ENCODE measurements at places on chromosomes 1 and 21.

- no peaks in the 10 kb centered on the region for H3K36me3 ChIP-seq
- H3K4me1 ChIP-seq, result no peaks in the 10 kb centered on the region
- DNase-seq, result peak; percentile 25
- H3K27ac ChIP-seq, result no peak overlapping the region
- no peaks in the 10 kb centered on the region for H3K27me3 ChIP-seq
These were observed 559.3 kb upstream of the ZRANB2 start for GRCh38 chr1:71640116-71640515.

- H3K36me3 ChIP-seq, result no peaks in the 10 kb centered on the region
- no peak overlapping the region for H3K27ac ChIP-seq
- DNase-seq, result peak; percentile 76
- H3K27me3 ChIP-seq, result no peaks in the 10 kb centered on the region
- H3K4me1 ChIP-seq, result peaks cover 3% of the 10 kb centered on the region
These were observed 32.9 kb downstream of the DUSP10 start for GRCh38 chr1:221708987-221709386.

- no peak overlapping the region for H3K4me3 ChIP-seq
- no peak overlapping the region for H3K27ac ChIP-seq
- no peaks in the 10 kb centered on the region for H3K36me3 ChIP-seq
- H3K27me3 ChIP-seq, result no peaks in the 10 kb centered on the region
- DNase-seq, result no peak
These were observed 347.2 kb upstream of the ZRANB2 start for GRCh38 chr1:71428029-71428428.

DNA sequence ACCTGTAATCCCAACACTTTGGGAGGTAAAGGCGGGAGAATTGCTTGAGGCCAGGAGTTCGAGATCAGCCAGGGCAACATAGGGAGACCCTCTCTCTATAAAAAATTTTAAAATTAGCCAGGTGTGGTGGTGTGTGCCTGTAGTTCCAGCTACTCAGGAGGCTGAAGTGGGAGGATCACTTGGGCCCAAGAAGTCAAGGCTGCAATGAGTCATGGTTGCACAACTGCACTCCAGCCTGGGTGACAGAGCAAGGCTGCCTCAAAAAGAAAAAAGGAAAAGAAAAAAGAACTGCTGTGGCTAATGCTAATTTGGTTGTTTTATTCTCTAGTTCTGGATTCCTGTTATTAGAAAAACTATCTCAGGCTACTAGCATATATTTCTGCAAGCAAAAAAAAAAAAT is 29.8 kb downstream of the DBT start:
- H3K4me3 ChIP-seq, result no peak overlapping the region
- H3K27ac ChIP-seq, result no peak overlapping the region
- no peaks in the 10 kb centered on the region for H3K4me1 ChIP-seq
- DNase-seq, result no peak

GRCh38 chr1:7755448-7755847 is 15.6 kb upstream of the VAMP3 start:
- no peaks in the 10 kb centered on the region for H3K36me3 ChIP-seq
- no peaks in the 10 kb centered on the region for H3K4me1 ChIP-seq
- peak; percentile 44 for DNase-seq
- H3K4me3 ChIP-seq, result no peak overlapping the region
- H3K27ac ChIP-seq, result no peak overlapping the region
- no peaks in the 10 kb centered on the region for H3K27me3 ChIP-seq

GRCh38 chr1:178271471-178271870 is 177.6 kb downstream of the RASAL2 start:
- DNase-seq, result no peak
- no peak overlapping the region for H3K27ac ChIP-seq
- no peak overlapping the region for H3K4me3 ChIP-seq
- no peaks in the 10 kb centered on the region for H3K27me3 ChIP-seq
- H3K36me3 ChIP-seq, result no peaks in the 10 kb centered on the region

DNA sequence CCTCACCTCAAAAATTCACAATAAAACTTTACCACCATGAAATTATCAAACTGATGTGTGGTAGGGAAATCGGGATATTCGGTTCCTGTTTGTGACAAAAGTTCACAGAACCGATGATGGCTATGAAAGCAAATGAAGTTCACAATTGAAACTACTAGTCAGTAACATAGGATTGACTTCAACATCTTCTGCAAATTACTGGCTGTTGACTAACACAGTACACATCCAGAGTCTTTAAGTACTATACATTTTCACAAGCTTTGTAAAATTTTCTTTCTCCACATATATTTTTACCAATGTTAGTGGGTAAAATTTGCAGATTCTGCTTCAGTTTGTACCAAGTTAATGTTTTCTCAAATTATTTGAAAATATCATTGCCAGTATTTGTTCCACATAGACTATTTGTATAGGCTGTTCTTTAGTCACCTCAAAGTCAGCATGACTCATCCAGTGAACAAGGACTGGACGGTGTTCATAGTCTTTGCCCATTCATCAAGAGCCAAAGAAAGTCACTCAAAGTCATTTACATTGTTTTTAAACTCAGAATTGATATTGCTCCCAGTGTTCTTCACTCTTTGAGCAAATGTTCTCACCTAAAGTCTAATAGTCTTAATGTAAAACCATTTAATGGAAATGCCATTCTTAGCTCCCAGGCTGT is 213.4 kb downstream of the USP25 start:
- no peak overlapping the region for H3K4me3 ChIP-seq
- no peak for DNase-seq
- H3K36me3 ChIP-seq, result no peaks in the 10 kb centered on the region
- H3K27me3 ChIP-seq, result no peaks in the 10 kb centered on the region
- H3K4me1 ChIP-seq, result no peaks in the 10 kb centered on the region
- H3K27ac ChIP-seq, result no peak overlapping the region

DNA sequence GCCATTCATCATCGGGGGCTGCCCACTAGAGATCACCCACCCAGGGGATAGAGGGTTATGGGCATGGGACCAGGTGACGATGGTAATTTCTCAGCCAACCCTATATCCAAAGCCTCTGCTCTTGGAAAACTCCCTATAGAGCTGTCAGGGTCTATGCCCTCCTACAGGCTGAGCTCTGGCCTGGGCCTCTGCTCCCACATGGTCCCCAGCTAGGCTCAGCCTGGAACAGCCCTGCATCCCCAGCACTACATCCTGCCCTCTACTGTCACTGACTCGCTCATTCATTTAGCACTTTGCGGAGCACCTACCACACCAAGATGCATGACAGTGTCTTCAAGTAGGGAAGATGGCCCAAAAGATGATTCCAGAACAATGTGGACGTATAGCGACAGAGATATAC is 45.0 kb upstream of the EPS8L3 start:
- H3K4me1 ChIP-seq, result no peaks in the 10 kb centered on the region
- H3K27ac ChIP-seq, result no peak overlapping the region
- H3K4me3 ChIP-seq, result no peak overlapping the region
- no peaks in the 10 kb centered on the region for H3K27me3 ChIP-seq

DNA sequence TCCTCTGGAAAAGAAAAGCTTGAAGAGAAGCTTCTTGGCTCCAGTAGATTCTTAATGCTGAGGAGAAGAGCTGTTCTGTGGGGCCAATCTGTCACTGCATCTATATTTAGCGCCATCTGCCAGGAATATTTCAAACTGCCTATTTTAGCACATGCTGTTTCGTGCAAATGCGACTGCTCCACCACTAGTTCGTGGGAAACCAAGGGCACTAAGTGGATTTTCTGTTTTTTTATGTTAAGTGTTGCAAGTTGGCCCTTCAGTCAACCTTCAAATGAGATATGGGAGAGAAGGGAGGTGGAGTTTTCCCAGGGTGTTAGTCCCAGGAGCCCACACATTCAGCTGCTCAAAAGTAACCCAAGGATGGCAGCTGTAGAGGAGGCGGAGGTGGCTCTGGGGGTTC is 91.9 kb downstream of the TSEN15 start:
- H3K27ac ChIP-seq, result no peak overlapping the region
- no peak overlapping the region for H3K4me3 ChIP-seq
- no peak for DNase-seq
- no peaks in the 10 kb centered on the region for H3K36me3 ChIP-seq

DNA sequence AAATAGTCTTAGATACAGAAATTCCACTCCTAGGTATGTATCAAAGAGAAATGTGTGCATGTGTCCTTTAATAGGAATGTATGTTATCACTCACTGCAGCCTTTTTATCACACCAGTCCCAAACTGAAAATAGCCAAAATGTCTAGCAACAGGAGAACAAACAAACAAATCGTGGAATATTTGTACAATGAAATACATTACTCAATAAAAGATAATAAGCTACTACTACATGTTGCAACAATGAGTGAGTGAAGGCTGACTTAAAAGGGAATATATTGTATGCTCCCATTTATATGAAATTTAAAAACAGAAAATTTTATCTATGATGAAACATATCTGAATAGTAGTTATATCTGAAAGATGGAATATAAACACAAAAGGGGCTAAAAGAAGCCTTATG is 212.1 kb upstream of the PLD5 start:
- no peak overlapping the region for H3K27ac ChIP-seq
- no peak for DNase-seq
- H3K36me3 ChIP-seq, result no peaks in the 10 kb centered on the region
- no peaks in the 10 kb centered on the region for H3K27me3 ChIP-seq

GRCh38 chr1:45206808-45207623 is 611 bp upstream of the ZSWIM5 start:
- H3K27ac ChIP-seq, result peak overlapping the region; percentile 23
- no peaks in the 10 kb centered on the region for H3K4me1 ChIP-seq
- no peaks in the 10 kb centered on the region for H3K36me3 ChIP-seq
- no peak for DNase-seq
- H3K4me3 ChIP-seq, result peak overlapping the region; percentile 41

- no peak overlapping the region for H3K27ac ChIP-seq
- no peaks in the 10 kb centered on the region for H3K4me1 ChIP-seq
- no peak for DNase-seq
- H3K27me3 ChIP-seq, result no peaks in the 10 kb centered on the region
These were observed 13.9 kb downstream of the SSR2 start for GRCh38 chr1:156006666-156007376.

- H3K36me3 ChIP-seq, result no peaks in the 10 kb centered on the region
- H3K27ac ChIP-seq, result no peak overlapping the region
- DNase-seq, result no peak
These were observed 13.9 kb downstream of the CYP4A11 start for GRCh38 chr1:46927249-46927835.

DNA sequence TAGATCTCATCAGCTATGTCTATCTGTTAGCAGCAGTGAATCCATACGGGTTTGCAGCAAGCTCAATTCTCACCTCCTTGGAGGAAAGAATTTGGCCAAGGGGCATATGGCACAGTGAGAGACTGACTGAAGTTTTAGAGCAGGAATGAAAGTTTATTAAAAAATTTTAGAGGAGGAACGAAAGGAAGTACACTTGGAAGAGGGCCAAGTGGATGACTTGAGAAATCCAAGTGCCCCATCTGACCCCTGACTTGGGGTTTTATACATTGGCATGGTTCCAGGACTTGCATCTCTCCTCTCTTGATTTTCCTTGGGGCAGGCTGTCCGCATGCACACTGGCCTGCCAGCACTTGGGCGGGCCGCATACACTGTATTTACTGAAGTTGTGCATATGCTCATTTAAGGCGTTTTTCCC is 9.2 kb upstream of the OSBPL9 start:
- no peaks in the 10 kb centered on the region for H3K4me1 ChIP-seq
- peak; percentile 53 for DNase-seq
- H3K4me3 ChIP-seq, result no peak overlapping the region
- no peaks in the 10 kb centered on the region for H3K27me3 ChIP-seq

DNA sequence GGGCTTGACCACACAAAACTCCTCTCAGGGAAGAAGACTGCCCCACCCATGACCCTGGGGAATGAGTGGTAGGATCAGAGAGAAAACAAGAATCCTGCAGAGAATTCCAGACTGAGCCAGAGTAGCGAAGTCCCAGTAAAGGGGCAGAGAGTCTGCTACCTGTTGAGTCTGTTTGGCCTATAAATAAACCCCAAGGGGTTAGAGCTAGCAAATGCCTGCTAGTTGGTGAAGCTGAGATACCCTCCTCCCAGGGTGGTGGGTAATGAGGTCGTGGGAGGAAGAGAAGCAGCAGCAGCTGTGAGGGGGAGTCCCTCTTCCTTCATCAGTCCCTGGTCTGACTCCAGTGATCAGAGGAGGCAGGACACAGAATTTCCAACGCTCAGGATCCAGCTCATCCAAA is 2.5 kb downstream of the TRAF3IP3 start:
- DNase-seq, result no peak
- no peaks in the 10 kb centered on the region for H3K36me3 ChIP-seq
- H3K4me1 ChIP-seq, result no peaks in the 10 kb centered on the region
- no peak overlapping the region for H3K4me3 ChIP-seq

- H3K27me3 ChIP-seq, result no peaks in the 10 kb centered on the region
- H3K27ac ChIP-seq, result no peak overlapping the region
- no peaks in the 10 kb centered on the region for H3K4me1 ChIP-seq
- no peak overlapping the region for H3K4me3 ChIP-seq
- no peak for DNase-seq
These were observed 428.4 kb downstream of the BRINP3 start for GRCh38 chr1:190049314-190049713.

GRCh38 chr21:44927587-44928461 is 7.1 kb upstream of the ITGB2 start:
- H3K36me3 ChIP-seq, result no peaks in the 10 kb centered on the region
- no peak overlapping the region for H3K4me3 ChIP-seq
- H3K27ac ChIP-seq, result no peak overlapping the region
- peaks cover 15% of the 10 kb centered on the region for H3K4me1 ChIP-seq
- peaks cover 29% of the 10 kb centered on the region for H3K27me3 ChIP-seq

DNA sequence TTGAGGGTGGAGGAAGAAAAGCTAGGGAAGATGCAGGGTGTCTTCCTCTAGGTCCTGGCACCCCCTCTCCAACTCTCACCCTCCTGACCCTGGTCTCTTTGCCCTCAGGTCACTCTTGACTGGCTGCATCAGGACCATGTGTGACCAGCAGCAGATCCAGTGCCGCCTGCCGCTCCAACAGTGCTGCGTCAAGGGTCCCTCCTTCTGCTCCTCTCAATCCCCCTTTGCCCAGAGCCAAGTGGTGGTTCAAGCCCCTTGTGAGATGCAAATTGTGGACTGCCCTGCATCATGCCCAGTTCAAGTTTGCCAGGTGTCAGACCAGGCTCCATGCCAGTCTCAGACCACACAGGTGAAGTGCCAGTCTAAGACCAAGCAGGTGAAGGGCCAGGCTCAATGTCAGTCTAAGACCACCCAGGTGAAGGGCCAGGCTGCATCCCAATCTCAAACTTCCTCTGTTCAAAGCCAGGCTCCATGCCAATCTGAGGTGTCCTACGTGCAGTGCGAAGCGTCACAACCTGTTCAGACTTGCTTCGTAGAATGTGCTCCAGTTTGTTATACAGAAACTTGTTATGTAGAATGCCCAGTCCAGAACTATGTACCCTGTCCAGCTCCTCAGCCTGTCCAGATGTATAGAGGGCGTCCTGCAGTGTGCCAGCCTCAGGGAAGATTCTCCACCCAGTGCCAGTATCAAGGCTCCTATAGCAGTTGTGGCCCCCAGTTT is 1.8 kb downstream of the KPRP start:
- no peak overlapping the region for H3K27ac ChIP-seq
- H3K36me3 ChIP-seq, result no peaks in the 10 kb centered on the region
- DNase-seq, result no peak
- H3K27me3 ChIP-seq, result no peaks in the 10 kb centered on the region

DNA sequence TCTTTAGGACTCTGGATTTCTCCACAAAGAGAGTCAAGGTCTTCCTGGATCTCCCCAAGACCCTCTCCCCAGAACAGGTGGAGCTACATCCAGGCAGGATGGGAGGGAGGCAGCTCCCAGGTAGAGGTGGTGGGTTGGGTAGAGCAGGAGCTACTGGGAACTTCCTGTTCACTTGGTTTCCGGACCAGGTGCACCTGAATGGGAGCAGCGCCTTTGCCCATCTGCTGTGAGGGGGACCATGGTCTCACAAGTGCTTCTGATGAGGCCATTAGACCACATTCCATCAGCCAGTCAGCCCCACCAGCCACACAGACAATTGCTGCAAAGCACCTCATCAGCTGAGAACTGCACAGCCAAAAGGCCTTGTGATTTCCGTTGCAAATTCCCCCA is 188.8 kb downstream of the MATN1 start:
- H3K27ac ChIP-seq, result no peak overlapping the region
- no peaks in the 10 kb centered on the region for H3K4me1 ChIP-seq
- no peak for DNase-seq
